ENCODE measurements at places on chromosomes 4 and X.

GRCh38 chr4:185471235-185472102 lies at the start of gene CCDC110:
TSS of gene CCDC110 (minus strand) at chr4:185471733. CDS start at chr4:185471683, 50 bp downstream.
- peak; percentile 92 for DNase-seq

- no peak for DNase-seq
Measured at GRCh38 chr4:153246446-153247115, 42.3 kb downstream of the TRIM2 start.

- DNase-seq, result no peak
Measured at GRCh38 chrX:108216919-108217571, 125.5 kb downstream of the ATG4A start.

- no peak for DNase-seq
Measured at GRCh38 chr4:102585329-102585728, 84.2 kb downstream of the NFKB1 start.

GRCh38 chr4:38082424-38083385 lies 122.5 kb downstream of the PTTG2 start:
- DNase-seq, result peak; percentile 92

DNA sequence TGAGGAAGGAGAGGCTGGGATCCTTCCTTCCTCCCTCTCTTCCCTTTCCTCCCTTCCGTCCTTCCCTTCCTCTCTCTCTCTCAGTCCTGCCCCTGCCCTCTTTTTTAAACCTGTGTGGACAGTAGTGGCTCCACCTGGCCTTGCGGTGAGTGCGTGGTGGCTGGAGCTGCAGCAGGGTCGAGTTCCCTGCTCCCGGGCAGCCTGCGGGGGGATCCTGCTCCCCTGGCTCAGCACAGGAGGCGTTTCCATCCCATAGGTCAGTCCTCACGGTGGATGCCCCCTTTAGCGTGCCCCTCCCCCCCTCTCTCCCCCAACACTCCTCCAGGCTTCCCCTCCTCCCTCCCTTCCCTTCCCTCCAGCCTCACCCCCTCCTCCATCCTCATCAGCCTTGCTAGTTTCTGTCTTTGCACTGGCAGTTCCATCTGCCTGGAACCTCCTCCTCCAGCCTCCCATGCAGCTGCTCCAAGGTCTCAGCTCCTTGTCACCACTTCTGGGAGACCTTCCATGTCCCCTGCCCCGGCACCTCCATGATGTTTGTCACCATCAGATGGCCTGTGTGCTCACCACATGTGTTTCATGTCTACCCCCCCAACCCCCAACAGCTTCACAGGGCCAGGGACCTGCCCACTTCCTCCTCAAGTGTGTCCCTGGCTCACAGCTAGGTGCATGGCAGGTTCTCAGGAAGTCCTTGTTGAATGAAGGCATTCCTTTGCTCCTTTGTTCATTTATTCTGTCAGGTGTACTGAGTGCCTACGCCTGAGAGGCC lies 68.4 kb downstream of the PSAPL1 start:
- no peak for DNase-seq

DNA sequence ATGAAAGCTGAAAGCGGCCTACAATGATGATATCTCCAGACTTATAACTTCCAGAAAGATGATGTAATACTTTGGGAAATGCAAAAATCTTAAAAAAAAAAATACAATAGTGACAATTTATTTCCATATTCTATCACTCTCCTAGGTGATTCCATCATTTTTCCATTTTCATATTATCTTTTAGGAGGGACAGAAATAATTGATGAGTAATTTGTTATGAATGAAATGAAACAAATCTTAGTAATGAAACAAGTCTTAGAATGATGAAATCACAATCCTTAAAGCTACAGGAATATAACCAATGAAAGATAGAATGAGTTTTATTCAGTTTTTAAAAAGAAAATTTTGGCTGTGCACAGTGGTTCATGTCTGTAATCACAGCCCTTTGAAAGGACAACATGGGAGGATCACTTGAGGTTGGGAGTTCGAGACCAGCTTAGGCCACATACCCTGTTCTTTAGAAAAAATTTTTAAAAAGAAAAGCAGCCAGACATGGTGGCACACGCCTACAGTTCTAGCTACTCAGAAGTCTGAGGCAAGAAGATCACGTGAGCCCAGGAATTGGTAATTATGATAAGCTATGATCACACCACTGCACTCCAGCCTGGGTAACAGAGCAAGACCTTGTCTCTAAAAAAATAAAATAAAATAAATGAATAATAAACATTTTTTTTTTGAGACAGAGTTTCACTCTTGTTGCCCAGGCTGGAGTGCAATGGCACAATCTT lies 21.7 kb downstream of the CLOCK start:
- DNase-seq, result peak; percentile 42

DNA sequence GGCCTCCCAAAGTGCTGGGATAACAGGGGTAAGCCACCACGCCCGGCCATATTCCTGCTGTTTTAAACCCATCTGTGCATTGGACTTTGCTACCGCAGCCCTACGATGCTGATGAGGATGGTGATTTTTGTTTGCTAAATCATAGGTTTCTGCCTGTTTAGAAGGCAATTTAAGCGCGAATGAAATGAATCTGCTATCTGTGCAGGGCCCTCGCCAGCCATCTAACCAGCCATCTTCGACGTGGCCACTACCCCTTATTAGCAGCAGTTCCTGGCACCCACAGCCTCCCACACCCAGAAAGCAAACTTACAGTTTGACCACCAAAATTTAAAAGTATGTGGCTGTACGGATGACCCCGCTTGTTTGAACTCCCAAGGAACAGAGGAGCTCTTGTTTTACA lies 178.5 kb downstream of the SHOX start:
- no peak for DNase-seq

- DNase-seq, result peak; percentile 35
Measured at GRCh38 chr4:7964890-7965662, 25.4 kb upstream of the AFAP1 start.

- DNase-seq, result no peak
Measured at GRCh38 chr4:146975527-146975926, 29.9 kb upstream of the TTC29 start.

DNA sequence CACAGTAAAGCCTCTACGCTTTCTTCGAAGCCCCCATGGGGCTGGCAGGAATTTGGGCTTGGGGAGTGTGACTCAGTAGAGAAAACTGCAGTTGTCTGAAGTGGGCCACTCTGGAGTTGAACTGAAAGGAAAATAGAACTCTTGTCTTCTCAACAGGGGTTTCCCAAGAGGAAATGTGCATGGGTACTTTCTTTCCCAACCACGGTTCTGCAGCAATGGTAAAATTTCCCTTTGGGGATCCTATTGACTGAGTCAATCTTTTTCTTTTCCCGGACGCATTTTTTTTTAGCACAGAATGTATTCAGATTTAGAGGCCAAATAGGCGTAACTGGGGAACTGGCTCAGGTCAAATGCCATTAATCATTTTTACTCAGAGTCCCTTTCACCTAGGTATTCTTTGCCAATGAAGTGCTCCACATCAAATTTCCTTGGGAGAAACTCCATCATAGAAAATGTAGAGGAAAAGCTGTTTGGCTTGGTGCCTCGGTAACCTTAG lies 269.3 kb downstream of the STIM2 start:
- DNase-seq, result no peak

DNA sequence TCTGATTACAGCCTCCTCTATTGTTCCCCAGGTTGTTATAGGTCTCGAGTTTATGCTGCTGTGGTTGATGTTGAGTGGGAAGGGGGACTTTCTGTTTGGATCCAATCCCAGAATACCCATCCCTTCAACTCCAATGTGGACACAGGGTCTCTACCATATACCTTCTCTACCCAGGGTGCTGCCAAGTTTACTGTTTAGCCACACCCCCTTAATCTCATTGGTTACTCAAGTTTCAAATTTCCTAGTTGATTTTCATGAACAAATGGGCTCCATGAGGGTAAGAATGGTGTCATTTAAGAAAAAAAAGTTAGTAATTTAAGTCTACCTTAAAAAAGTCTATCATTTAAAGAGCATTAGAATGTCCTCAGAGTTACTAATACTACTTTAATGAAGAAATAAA lies 3.6 kb upstream of the SPP1 start:
- DNase-seq, result no peak

DNA sequence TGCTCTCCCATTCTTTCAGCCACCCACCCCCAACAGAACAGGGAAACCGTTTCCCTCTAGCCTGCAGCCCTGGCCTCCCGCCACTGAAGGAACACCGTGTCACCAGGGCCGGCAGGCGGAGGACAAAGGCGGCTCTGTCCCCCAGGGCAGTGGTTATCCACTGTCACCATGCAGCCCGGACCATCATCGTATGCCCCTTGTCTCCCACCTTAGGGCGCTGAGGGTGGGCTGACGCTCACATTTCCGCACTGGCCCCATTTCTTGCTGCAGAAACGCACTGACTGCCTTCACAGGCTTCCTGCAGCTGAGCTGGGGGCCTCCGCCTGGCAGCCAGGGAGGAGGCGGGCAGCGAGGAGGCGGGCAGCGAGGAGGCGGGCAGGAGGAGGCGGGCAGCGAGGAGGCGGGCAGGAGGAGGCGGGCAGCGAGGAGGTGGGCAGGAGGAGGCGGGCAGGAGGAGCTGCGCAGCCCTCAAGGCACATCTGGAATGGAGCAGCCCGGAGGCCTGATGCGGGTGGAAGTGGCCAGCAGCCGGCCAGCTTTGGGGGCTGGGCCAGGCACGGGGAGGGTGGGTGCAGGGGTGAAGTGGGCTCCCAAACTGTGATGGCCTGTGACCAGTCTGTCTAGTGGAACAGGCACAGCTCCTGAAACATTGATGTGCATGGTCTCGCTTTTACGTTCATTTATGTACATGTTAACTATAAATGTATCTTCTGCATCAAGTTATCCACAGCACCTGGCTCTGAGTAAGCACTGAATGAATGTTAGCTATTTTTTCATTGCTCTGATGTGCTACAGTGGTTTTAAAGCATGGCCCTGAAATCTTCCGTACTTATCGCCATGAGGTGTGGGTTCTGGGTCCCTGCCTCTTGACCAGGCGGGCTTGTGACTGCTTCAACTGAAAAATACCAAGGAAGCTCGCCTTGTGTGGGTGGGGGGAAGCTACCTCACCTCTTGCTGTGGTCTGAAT lies 20.6 kb upstream of the KIAA0232 start:
- peak; percentile 58 for DNase-seq

DNA sequence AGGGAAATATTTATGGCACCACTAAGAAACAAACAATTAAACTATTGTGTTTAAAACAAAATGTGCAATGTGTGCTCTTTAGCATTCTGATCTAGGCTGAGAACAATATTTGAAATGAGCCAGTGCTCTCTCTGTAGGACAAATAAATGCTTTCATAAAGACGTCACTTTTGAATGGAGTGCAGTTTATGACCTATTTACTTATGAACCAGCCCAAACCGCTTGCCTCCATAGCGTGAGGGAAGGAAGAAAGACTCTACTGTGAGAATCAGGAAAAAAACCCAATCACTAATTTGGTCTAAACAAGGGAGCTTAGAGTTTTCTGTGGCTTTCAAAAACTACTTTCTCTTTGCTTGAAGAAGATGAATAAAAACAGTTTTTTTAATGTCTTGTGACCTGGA lies 39.4 kb downstream of the SAT1 start:
- DNase-seq, result peak; percentile 53
